ENCODE measurements at places on chromosomes 5 and 9.

- no peak for DNase-seq
Measured at GRCh38 chr5:139369181-139369580, 13.9 kb downstream of the SLC23A1 start.

DNA sequence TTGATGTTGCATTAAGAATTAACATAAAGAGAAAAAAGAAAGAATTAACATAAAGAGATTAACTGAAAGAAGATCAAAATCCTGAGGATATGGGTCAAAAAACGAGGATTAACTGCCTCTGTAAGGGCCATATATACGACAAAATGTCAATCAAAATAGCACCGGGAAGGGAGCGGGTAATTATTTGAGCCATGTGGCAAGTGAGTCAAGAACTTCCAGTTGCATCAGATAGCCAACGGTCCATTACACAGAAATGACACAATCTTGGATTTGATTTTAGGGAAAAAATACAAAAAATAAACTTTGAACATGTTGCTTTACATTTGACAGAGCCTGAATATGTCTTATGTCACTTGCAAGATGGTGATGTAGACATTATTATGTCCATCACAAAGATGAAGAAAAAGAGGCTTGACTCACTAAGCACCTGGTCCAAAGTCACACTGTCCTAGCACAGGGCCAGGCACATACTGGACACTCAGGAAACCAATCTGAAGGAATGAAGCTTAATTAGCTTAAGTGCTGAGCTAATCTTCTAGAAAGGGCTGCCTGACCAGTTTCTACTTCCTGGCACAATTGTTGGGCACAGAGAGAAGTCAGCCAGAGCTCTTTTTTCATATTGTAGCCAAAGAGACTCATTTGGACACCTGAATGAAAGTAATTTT is 273.2 kb upstream of the PAPPA start:
- DNase-seq = no peak

GRCh38 chr5:153308282-153308681 is 182.2 kb upstream of the GRIA1 start:
- DNase-seq = peak; percentile 26

- DNase-seq = no peak
Measured at GRCh38 chr5:150612905-150613670, 27.4 kb upstream of the SYNPO start.

DNA sequence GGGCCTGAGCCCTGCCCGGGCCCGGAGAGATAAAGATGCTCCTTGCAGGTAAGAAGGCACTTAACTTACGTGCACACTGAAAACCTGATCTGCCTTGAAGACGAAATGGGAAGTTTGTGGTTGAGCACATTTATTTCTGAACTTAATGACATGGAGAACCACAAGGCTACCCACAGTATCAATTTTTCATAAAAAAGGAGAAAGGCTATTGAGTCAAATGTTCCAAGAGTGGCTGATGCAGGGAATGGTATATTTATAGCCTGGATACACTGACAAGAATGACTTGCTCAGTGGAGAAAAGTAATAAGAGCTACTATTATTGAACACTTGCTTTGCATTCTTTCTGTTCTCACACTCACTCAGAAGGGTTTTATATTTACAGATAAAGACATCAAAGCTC is 419.3 kb downstream of the ACTL7B start:
- no peak for DNase-seq

GRCh38 chr5:134579284-134579771 is 53.3 kb downstream of the SAR1B start:
- no peak for DNase-seq

GRCh38 chr9:92294297-92294676 is 790 bp upstream of the IARS1 start:
- no peak for DNase-seq

- no peak for DNase-seq
Measured at GRCh38 chr5:26663500-26663899, 374.9 kb downstream of the CDH9 start.

GRCh38 chr5:39891376-39891775 is 466.6 kb upstream of the DAB2 start:
- DNase-seq = no peak

DNA sequence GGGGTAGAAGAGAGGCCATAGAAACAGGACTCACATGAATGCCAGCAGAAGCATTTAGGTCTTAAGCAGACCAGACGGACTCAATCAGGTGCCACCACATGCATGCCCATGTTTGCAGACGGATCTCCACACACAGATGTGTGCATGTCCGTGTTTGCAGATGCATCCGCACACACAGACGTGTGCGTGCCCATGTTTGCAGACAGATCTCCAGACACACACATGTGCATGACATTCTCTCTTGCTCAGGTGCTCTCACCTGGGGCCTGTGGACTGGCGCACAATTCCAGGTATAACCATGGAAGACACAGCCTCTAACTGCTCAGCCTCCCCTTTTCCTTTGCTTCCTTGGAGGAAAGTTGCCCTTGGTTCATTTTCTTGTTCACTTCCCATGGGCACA is 148.3 kb downstream of the CACNA1B start:
- DNase-seq = no peak

DNA sequence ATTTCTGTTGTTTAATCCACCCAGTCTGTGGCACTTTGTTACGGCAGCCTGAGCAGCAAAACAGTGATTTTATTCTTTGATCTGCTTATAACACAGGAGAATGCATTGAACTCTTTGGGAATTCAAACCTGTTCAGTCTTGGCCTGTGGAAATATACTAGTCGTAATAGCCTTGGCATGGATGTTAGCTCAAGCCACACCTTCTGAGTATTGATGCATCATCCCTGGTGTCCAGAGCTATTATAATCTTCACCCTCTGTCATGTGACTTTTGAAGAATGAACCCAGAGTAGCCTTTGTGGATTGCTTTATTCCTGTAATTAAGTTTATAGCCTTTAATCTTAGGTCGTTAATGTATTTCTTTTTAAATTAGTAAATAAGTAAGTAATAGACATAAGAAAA is 50.8 kb upstream of the TEX48 start:
- DNase-seq = peak; percentile 89

DNA sequence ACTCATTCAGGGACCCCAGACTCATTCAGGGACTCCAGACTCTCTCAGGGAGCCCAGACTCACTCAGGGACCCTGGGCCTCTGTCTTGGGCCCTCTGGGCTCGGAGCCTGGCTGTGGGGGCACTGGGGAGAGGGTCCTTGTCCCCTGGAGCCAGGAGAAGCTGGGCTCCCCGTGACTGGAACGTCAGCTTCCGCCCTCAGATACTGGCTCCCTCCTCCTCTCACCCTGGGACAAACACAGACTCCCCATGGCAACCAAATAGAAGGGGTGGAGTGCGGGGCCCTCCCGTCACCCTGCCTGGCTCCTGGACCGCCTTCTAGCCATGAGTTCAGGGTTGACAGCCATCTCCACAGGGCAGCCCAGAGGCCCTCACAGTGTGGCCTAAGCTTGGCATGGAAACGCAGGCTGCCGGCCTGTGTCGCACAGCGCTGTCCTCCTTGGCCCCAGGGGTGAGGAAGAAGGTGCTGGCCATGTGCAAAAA is 27.6 kb downstream of the ZDHHC11B start:
- peak; percentile 94 for DNase-seq

DNA sequence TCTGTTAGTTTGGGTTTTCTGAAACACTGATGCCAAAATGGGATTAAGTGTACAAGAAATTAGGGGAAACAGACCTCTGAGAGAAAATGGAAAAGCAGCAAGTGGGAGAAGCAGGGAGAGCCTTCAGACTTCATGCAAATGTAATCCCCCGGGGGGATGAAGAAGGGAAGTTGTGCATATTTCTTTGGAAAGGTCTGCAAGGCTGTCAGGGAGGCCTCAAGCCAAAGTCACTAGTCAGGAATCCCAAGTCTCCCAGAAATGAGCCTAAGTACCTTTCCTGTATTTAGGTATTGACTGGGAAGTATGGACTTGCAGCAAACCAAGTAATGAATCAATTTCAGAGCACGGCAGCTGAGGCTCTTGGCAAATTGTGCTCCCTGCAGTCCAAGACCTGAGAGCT is 2.2 kb downstream of the FTMT start:
- no peak for DNase-seq

DNA sequence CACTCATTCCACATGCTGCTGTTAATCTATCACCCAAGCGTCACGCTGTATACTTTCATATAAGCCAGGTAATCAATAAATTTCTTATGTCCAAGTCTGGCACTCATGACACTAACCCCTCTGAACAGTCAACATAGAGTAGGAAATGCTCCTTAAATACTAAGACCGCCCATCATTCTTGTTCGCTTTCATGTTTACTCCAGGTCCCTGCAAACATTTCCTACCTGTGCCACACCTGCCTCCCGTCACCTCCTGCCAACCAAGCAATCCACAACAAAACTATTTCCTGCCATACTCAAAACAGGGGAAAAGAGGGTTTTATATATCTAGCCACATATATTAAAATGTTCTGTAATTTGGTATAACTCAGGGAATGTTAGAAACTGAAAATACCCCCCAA is 39.0 kb downstream of the ZFR start:
- DNase-seq = no peak

DNA sequence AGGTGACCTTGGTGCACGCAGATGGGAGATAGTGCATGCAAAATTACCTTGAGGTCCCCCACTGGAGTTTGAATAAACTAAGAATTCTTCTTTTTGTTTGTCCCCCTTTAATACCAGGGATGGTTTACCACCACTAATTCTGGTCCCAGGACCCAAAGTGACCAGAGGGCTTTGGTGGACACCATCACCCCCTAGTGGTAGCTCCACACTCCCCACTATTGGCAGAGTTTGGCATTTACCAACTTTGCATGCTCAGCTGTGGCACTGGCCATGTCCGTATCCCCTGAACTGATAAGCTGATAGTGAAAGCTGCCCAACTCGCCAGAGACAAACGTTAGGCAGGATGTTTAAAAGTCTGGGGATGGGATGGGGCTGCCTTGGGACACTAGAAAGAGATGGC is 3.3 kb downstream of the ASTN2 start:
- peak; percentile 5 for DNase-seq

- DNase-seq = no peak
Measured at GRCh38 chr5:180234271-180234670, 25.3 kb upstream of the RASGEF1C start.

DNA sequence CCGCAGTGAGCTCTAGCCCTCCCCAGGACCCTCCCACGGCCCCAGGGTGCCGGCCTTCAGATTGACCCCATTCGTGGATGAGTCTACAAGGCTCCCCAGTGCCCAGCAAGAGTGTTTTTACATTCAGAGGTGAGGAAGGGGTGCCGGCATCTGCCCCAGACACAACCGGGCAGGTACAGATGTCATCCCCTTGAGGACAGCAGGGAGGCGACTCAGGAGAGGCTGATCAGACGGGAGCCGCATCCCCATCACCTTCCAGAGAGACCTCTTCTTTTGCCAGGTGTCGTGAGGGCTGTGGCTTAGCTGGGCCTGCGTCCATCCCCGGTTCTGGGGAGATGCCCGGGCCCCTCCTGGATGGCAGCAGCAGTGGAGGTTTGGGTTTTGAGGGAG is 4.3 kb upstream of the LRRC14B start:
- DNase-seq = no peak

GRCh38 chr5:169050146-169050571 is 250.8 kb downstream of the SLIT3 start:
- DNase-seq = no peak

DNA sequence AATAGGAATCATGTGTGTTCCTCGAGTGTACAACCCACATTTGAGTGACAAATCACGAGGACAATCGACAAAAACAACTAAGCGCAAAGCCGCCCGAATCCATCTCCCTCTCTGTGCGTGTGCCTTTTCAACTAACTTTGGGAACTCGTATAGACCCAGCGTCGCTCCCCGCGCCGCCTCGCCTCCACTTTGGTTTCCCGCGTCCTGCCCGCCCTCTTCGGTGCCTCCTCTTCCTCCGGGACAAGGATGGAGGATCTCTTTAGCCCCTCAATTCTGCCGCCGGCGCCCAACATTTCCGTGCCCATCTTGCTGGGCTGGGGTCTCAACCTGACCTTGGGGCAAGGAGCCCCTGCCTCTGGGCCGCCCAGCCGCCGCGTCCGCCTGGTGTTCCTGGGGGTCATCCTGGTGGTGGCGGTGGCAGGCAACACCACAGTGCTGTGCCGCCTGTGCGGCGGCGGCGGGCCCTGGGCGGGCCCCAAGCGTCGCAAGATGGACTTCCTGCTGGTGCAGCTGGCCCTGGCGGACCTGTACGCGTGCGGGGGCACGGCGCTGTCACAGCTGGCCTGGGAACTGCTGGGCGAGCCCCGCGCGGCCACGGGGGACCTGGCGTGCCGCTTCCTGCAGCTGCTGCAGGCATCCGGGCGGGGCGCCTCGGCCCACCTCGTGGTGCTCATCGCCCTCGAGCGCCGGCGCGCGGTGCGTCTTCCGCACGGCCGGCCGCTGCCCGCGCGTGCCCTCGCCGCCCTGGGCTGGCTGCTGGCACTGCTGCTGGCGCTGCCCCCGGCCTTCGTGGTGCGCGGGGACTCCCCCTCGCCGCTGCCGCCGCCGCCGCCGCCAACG is at the start of gene GPR150:
GPR150 (plus strand) TSS at position 58 of the 840 bp plus-strand sequence; CDS start at position 247, 189 bp downstream.
- DNase-seq = peak; percentile 86

DNA sequence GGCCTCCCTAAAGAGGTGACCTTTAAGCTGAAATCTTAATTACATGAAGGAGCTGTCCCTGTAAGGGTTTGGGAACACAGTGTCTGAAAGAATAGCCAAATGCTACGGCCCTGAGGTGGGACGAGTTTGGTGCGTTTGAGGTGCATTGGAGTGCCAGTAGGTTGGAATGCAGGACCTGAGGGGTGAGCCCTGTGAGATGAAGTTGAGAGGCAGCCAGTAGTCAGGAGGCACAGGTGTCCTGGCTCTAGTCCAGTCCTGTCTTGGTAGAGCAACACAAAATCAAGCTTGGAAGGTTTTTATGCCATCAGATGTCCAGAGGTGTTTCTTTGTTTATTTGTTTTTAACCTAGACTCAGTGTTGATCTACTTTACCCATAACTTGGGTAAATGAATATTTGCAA is 108.5 kb downstream of the ARHGAP26 start:
- DNase-seq = no peak

GRCh38 chr5:1516615-1517601 is 6.9 kb downstream of the LPCAT1 start:
- no peak for DNase-seq

DNA sequence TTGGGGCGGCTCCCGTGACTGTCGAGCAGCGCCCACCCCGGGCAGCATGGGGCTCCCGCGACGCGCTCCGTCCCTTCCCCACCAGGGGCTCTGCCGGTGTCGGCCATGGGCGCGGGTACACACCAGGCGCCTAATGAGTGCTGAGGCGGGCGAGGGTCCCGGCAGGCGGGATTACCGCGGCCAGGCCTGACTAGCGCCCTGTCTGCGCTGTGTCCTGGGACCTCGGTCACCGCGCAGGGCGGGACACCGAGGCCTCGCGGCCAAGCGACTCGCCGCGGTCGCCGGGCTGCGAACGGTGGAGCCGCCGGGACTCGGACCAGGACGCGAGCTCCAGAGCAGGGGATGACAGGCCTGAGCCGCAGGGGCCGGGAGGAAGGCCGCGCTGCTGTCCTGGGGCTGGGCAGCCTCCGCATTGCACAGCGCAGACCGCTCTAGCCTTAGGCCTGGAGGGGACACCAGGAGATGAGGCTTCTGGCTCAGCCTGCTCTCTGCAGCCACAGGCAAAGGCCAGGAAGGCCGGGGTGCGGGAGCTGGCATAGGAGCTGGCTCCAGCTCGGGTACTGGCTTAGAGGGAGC is 14.1 kb downstream of the LCN10 start:
- no peak for DNase-seq

GRCh38 chr9:123287639-123288038 is 19.3 kb upstream of the STRBP start:
- DNase-seq = no peak

All from small intestine (tissue), 16 donors.